Muscle of leg (tissue), 16 donors: ENCODE measurements at places on chromosomes 16 and 17. TPM values are rescaled to one million over a fixed set of nuclear protein-coding genes. Genes with fewer than 3 reads are reported as not detected.

GRCh38 chr16:80367037-80367658 lies 173.6 kb upstream of the DYNLRB2 start:
- DNase-seq: no peak
- H3K27ac ChIP-seq: no peak overlapping the region
- no peak overlapping the region for H3K4me3 ChIP-seq

MNT gene
- 8.0 TPM for total RNA-seq

DNA sequence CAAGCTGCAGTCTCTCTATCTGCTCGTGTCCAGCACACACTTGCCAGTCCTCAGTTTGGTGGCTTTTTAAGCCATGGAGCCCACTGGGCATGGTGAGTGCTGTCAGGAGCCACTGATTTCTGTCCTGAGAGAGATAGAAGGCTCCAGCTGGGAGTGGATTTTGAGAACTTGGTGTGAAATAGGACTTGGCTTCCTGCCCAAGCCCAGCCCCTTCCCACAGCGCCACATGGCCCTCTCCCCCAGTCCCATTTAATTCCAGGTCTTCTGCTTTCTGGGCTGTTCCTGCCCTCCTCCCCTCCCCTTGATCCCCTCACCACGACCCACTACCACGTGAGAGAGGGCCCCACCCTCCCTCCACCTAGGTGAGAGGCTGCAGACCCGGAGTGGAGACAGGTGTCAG lies 14.4 kb upstream of the ABCC3 start:
- DNase-seq: no peak
- no peak overlapping the region for H3K27ac ChIP-seq
- H3K27me3 ChIP-seq: peaks cover 12% of the 10 kb centered on the region

GRCh38 chr17:51643702-51644490 lies 383.6 kb downstream of the UTP18 start:
- no peak for DNase-seq
- H3K4me1 ChIP-seq: peaks cover 6% of the 10 kb centered on the region
- H3K4me3 ChIP-seq: no peak overlapping the region
- H3K27me3 ChIP-seq: peaks cover 5% of the 10 kb centered on the region
- no peak overlapping the region for H3K27ac ChIP-seq

GLTPD2 gene
- not detected for total RNA-seq

VASN gene
- total RNA-seq: 24.9 TPM

GRCh38 chr17:31136319-31136718 lies 41.5 kb downstream of the NF1 start:
- no peaks in the 10 kb centered on the region for H3K4me1 ChIP-seq
- H3K27ac ChIP-seq: no peak overlapping the region
- H3K36me3 ChIP-seq: peaks cover under 1% of the 10 kb centered on the region
- DNase-seq: no peak
- H3K4me3 ChIP-seq: no peak overlapping the region
- no peaks in the 10 kb centered on the region for H3K27me3 ChIP-seq

- no peak for DNase-seq
- H3K4me1 ChIP-seq: no peaks in the 10 kb centered on the region
- H3K36me3 ChIP-seq: no peaks in the 10 kb centered on the region
Observed at GRCh38 chr16:24652209-24652712, 77.2 kb upstream of the TNRC6A start.

TMEM235 gene
- total RNA-seq: 0.04 TPM

- peak; percentile 52 for DNase-seq
- H3K27ac ChIP-seq: no peak overlapping the region
- no peaks in the 10 kb centered on the region for H3K36me3 ChIP-seq
- peak overlapping the region; percentile 61 for H3K4me3 ChIP-seq
Observed at GRCh38 chr17:66302761-66303626, 581 bp downstream of the PRKCA start.
